ENCODE measurements at places on chromosomes 3 and 15. TPM values are rescaled to one million over a fixed set of nuclear protein-coding genes. Genes with fewer than 3 reads are reported as not detected.

LYZL4 gene
- total RNA-seq, result not detected

GRCh38 chr3:73273341-73273740 lies 211.9 kb downstream of the EBLN2 start:
- H3K4me3 ChIP-seq, result no peak overlapping the region
- no peaks in the 10 kb centered on the region for H3K36me3 ChIP-seq
- no peak for DNase-seq
- H3K27me3 ChIP-seq, result no peaks in the 10 kb centered on the region
- H3K27ac ChIP-seq, result no peak overlapping the region
- peaks cover 3% of the 10 kb centered on the region for H3K4me1 ChIP-seq

DNA sequence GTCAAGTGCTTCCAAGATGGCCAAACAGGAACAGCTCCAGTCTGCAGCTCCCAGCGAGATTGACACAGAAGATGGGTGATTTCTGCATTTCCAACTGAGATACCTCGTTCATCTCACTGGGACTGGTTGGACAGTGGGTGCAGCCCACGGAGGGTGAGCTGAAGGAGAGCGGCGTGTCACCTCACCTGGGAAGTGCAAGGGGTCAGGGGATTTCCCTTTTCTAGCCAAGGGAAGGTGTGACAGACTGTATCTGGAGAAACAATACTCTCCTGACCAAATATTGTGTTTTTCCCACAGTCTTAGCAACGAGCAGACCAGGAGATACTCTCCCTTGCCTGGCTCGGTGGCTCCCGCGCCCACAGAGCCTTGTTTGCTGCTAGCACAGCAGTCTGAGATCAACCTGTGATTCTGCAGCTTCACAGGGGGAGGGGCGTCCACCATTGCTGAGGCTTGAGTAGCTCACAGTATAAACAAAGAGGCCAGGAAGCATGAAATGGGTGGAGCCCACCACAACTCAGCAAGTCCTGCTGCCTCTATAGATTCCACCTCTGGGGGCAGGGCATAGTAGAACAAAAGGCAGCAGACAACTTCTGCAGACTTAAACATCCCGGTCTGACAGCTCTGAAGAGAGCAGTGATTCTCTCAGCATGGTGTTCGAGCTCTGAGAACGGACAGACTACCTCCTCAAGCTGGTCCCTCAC lies 293.5 kb upstream of the SUCLG2 start:
- H3K4me3 ChIP-seq, result no peak overlapping the region
- DNase-seq, result peak; percentile 55
- H3K27ac ChIP-seq, result peak overlapping the region; percentile 92
- H3K27me3 ChIP-seq, result no peaks in the 10 kb centered on the region

- peaks cover 10% of the 10 kb centered on the region for H3K36me3 ChIP-seq
- H3K27me3 ChIP-seq, result no peaks in the 10 kb centered on the region
- no peak overlapping the region for H3K4me3 ChIP-seq
Observed at GRCh38 chr15:85116066-85116465, 134.4 kb downstream of the PDE8A start.

GRCh38 chr15:60044636-60045270 lies 40.6 kb downstream of the FOXB1 start:
- H3K36me3 ChIP-seq, result peaks cover 6% of the 10 kb centered on the region
- H3K4me3 ChIP-seq, result no peak overlapping the region
- H3K27me3 ChIP-seq, result no peaks in the 10 kb centered on the region
- no peak for DNase-seq
- peaks cover 57% of the 10 kb centered on the region for H3K4me1 ChIP-seq
- no peak overlapping the region for H3K27ac ChIP-seq
